ENCODE measurements at places on chromosomes 3 and 15. TPM values are rescaled to one million over a fixed set of nuclear protein-coding genes. Genes with fewer than 3 reads are reported as not detected.
A peak's percentile ranks its signal among the peaks of the same experiment; 100 is the strongest.

- no peak for DNase-seq
- no peaks in the 10 kb centered on the region for H3K27me3 ChIP-seq
- no peak overlapping the region for H3K27ac ChIP-seq
- H3K4me1 ChIP-seq = no peaks in the 10 kb centered on the region
- no peak overlapping the region for H3K4me3 ChIP-seq
These were observed 28.4 kb downstream of the SH3GL3 start for GRCh38 chr15:83475551-83475950.

The FAM3D gene
- total RNA-seq = not detected

GRCh38 chr3:4950351-4950784 lies 28.9 kb upstream of the BHLHE40 start:
- no peaks in the 10 kb centered on the region for H3K27me3 ChIP-seq
- no peak overlapping the region for H3K27ac ChIP-seq
- no peak overlapping the region for H3K4me3 ChIP-seq

GRCh38 chr3:14145236-14145635 lies 20.4 kb downstream of the TMEM43 start:
- H3K36me3 ChIP-seq = peaks cover 8% of the 10 kb centered on the region
- DNase-seq = no peak
- no peak overlapping the region for H3K27ac ChIP-seq
- H3K4me1 ChIP-seq = peaks cover 16% of the 10 kb centered on the region
- no peaks in the 10 kb centered on the region for H3K27me3 ChIP-seq

- H3K36me3 ChIP-seq = no peaks in the 10 kb centered on the region
- DNase-seq = no peak
- no peaks in the 10 kb centered on the region for H3K27me3 ChIP-seq
These were observed 16.5 kb downstream of the MITF start for GRCh38 chr3:69755795-69756194.

The RBPMS2 gene
- 0.66 TPM for total RNA-seq

The NSUN3 gene
- 10.6 TPM for total RNA-seq

The ITIH1 gene
- 0.33 TPM for total RNA-seq

DNA sequence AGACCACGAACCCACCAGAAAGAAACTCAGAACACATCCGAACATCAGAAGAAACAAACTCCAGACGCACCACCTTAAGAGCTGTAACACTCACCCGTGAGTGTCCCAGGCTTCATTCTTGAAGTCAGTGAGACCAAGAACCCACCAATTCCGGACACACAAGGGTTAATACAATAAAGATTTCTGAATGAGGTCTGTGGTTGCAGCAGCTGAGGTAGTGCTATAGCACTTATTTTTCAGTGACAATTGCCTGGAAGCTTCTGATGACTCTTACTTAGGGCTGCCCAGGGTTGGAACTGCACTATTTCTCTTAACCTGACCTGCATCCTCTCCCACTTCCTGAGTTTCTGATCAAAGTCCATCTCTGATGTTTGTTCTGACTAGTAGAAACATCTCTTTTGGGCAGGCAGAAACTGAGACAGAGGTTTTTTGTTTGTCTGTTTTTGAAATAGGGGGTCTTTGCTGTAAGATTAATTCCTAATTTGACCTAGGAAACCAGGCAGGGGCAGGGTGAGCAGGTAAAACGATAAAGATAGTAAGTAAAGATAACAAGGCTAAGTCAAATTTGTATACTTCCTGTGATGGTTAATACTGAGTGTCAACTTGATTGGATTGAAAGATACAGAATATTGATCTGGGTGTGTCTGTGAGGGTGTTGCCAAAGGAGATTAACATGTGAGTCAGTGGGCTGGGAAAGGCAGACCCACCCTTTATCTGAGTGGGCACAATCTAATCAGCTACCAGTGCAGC lies 169.1 kb downstream of the GAP43 start:
- H3K4me1 ChIP-seq = no peaks in the 10 kb centered on the region
- H3K27ac ChIP-seq = no peak overlapping the region
- no peaks in the 10 kb centered on the region for H3K36me3 ChIP-seq
- no peak overlapping the region for H3K4me3 ChIP-seq

DNA sequence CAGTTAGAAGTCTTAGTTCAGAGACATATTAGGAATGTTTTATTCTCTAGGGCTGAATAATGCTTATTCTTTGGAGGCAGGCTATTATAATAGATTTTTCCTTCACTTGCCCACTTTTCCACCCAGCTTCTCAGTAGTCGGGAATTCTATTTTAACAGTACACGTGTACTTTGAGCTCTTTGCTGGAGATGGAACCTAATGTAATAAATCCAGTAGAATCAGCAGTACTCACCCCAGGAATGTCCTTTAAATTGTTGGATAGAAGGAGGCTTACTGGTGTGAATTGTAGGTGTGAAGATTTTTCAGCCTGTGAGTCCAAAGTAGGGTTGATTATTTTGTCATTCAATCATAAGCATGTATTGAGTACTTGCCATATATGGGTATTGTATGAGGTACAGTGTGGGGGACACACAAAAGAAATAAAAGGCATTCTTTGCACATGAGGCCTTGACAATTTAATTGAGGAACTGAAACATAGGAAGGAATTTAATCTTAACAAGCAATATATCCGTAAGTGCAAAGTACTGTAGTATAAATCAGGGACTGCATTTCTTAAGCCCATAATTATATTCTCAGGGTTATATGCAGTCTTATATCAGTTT lies 29.5 kb upstream of the MGA start:
- H3K4me1 ChIP-seq = peaks cover 5% of the 10 kb centered on the region
- no peak overlapping the region for H3K27ac ChIP-seq
- H3K27me3 ChIP-seq = no peaks in the 10 kb centered on the region
- H3K4me3 ChIP-seq = no peak overlapping the region
- no peaks in the 10 kb centered on the region for H3K36me3 ChIP-seq

The GOLGA8N gene
- 0.33 TPM for total RNA-seq

The CCR9 gene
- 2.3 TPM for total RNA-seq

The DISP2 gene
- total RNA-seq = not detected

The ANKRD34C gene
- not detected for total RNA-seq

- H3K27me3 ChIP-seq = no peaks in the 10 kb centered on the region
- H3K27ac ChIP-seq = no peak overlapping the region
- no peak overlapping the region for H3K4me3 ChIP-seq
- DNase-seq = no peak
- no peaks in the 10 kb centered on the region for H3K36me3 ChIP-seq
These were observed 25.9 kb downstream of the TMCC1 start for GRCh38 chr3:129867506-129868124.

DNA sequence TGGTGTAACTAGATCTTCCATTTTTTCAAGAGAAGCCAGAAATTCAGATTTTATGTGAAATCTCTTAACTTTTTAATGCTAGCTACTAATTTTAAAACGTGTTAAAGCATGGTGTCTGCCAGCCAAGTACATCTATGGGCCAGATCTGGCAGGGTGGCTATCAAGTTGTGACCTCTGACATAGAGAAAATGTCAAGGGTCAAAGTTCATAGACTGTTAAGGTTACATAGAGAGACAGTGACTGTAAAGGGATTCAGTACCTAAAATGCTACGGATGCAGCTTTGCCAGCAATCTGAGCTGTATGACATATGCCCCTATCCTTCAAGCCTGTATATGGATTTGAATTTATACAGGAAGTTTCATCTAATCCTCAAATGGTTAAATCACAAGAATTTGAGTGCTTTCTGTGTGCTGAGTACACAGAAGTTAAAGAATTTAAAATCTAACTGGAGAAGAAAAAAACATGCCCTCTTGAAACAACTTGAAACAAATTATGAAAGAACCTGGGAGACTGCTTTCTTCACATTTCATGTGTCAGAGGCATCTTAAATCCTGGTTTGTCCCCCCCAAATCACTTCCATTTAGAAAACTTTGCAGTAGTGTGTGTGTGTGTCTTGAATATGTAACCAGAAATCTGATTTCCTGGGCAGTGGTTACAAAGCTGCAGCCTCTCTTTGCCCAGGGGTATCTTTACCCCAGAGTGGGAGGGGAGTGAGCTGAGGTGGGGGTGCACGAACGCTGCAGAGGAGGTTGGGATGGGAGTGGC lies 895 bp upstream of the ARHGAP31 start:
- H3K4me3 ChIP-seq = peak overlapping the region; percentile 94
- DNase-seq = no peak
- H3K36me3 ChIP-seq = no peaks in the 10 kb centered on the region

All from GM12878 (cell line).